AG09309 (cell line): ENCODE measurements at places on chromosomes 5 and 9.

DNA sequence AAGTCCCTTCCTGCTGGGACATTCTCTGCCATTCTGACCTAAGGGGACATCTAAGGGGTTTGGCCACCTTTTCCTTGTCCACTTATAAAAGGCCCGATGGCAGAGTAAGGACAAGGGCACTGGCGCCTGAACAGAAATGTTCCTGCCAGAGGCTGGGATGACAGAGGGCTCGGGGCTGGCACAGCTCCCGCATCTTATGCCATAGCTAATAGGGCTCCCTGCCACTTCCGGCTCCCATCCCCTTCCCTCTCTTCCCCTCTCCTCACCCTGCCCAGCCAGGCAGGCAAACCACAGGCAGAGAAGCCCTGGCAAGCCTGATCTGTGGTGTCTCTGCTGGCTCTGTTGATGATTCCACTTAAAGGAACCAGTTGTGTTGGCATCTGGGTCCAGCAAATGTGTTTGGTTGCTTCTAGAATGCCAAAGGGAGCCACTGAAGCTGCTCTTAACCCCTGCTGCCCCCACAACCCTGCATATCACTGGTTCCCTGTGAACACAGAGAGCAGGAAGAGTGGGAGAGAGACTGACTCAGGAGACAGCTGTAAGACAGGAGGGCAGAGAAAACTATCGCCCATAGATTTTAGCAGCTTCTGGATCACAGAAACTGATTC lies 18.4 kb upstream of the ADRA1B start:
- DNase-seq: no peak

- no peak for DNase-seq
Measured at GRCh38 chr5:98492258-98492657, 281.2 kb upstream of the RGMB start.

- no peak for DNase-seq
Measured at GRCh38 chr9:10208691-10209069, 404.1 kb downstream of the PTPRD start.

- no peak for DNase-seq
Measured at GRCh38 chr5:119678351-119679028, 49.1 kb downstream of the FAM170A start.

DNA sequence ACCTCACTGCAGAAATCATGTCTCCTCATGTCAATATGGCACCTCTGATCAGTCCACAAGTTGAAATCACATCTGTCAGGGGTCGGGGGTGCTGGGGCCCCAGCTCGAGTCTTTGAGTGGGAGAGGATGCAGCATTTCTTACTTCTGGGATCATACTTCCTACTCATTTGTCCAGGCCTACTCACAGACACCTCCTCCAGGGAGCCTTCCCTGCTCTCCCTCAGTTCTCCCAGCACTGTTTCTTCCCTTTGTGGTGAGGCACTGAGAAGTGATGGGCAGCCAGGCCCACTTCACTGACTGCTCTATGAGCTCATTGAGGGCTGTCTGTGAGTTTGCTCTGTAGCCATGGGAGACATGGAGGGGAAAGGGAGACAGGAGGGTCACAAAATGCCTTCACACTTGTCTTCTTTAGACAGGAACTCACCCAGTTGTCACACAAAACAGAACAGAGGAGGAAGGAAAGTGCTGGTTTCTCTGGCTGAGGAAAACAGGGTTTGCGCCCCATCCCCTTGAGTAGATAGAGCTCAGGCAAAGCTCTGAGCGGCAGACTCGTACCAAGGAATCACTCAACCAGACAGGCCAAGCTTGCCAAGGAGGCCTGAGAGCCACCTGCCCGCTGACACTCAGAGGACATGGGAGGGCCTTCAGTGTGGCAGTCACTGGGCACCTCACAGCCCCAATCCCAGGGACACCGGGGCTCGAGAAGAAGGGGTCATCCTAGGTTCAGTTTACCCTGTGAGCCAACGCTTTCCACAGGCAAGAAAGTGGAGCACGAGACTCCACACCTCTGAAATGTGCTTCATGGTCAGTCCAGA lies 152.9 kb downstream of the GABBR2 start:
- no peak for DNase-seq

- DNase-seq: no peak
Measured at GRCh38 chr5:35438288-35438687, 179.4 kb upstream of the SPEF2 start.

GRCh38 chr9:69905286-69905685 lies 84.7 kb downstream of the CFAP95 start:
- no peak for DNase-seq

DNA sequence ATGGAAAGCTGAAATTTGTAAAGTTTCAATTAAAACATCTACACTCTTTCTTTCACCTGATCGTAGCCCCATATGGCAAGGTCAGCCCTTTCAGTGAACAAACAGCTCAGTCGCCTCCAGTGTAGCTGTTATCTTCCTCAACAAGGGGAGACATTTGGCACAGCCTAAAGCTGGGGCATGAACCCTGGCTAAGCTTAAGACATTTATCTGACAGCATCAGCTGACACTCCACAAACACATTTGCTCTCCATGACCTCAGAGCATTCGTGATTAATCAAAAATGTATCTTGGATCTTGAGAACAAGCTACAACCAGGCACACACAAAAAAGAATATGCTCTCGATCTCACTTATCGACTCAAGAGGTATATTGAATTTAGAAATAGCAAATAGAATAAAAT lies 67.3 kb downstream of the POU5F2 start:
- DNase-seq: no peak

- DNase-seq: no peak
Measured at GRCh38 chr5:375921-376798, 54.6 kb downstream of the AHRR start.

DNA sequence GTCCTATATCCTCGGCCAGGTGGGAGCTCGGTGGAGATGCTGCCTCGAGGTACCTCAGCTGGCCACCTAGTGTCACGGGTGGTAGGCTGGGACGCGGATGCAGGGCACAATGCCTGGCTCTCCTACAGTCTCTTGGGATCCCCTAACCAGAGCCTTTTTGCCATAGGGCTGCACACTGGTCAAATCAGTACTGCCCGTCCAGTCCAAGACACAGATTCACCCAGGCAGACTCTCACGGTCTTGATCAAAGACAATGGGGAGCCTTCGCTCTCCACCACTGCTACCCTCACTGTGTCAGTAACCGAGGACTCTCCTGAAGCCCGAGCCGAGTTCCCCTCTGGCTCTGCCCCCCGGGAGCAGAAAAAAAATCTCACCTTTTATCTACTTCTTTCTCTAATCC lies 2.0 kb downstream of the PCDHGC3 start:
- no peak for DNase-seq

- DNase-seq: no peak
Measured at GRCh38 chr5:79474367-79475151, 39.4 kb downstream of the HOMER1 start.
